ENCODE measurements at places on chromosomes 13 and 19.

GRCh38 chr13:44280456-44280855 is 93.2 kb upstream of the SERP2 start:
- no peak for DNase-seq

GRCh38 chr19:19540715-19541515 is 2.9 kb downstream of the CILP2 start:
- DNase-seq: peak; percentile 82

GRCh38 chr19:2552859-2553258 is 76.9 kb downstream of the GADD45B start:
- DNase-seq: no peak

DNA sequence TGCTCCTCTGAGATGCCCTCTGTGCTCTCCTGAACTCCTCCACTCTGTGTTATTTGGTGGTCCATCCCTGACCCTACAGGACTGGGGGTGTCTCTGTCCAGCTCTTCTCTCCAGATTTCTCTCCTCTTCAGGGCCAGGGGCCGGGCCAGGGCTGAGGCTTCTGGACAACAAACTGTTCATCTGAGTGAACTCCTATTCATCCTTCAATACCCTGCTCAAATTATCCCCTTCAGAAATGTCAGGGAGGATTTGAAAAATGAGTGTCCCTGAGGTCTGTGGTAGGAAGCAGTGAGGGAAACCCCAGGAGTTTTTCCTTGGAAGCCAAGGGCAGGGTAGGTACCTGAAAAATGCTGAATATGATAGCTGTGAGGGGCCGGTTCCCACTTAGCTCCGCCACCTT is 7.6 kb downstream of the PDE4C start:
- no peak for DNase-seq

- DNase-seq: no peak
Measured at GRCh38 chr19:2691951-2692350, 10.5 kb downstream of the GNG7 start.

DNA sequence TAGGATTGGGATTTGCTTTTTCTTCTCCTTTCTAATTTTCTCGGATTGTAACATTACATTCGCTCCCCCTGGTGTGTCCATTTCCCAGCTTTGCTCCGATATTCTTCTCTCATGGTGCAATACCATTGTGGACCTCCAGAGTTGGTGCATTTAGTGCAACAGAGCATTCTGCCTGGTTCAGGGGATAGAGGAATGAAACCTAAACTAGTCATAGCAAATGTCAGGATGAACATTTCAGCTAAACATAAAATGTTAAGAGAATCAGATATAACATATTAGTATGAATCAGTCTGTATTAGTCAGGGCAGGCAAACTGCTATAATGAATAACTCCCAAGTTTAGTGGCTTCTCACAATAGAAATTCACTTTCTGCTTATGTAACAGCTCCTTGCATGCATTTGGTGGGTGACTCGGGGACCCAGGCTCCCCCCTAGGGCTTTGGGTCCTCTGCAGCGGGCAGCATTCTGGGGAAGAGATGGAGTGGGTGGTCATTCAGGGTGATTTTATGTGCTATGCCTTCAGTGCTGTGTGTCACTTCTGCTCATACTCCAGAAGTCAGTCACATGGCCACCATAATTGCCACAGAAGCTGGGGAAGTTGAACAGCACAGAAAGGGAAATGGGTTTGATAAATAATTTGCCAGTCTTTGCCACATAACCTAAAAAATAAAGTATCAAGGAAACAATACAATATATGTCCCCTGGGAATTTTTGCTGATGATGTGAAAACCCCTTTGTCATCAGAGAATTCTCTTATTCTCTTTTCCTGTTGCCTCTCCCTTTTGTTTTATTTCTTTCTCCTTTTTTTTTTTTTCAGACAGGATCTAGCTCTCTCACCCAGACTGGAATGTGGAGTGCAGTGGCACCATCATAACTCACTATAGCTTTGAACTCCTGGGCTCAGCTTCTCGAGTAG is 111.0 kb downstream of the HSPH1 start:
- DNase-seq: no peak

DNA sequence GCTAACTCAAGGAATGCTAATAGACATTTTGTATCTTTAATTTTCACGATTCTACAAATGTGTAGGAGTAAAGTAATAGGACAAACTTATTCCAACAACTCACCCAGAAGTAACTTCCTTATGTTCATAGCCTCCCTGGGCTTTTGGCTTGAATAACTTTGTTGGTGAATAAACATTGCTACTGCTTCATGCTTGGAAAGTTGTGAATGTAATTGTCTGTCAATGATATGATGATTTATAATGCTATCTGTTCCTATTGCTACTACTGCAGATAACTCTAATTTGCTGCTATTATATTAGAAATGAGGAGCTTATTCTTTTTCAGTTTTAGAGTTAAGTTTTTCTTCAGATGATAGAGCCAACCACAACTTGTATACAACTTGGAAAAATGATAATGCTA is 307.7 kb downstream of the PCDH9 start:
- no peak for DNase-seq

- DNase-seq: no peak
Measured at GRCh38 chr13:99366075-99366987, 59.1 kb upstream of the GPR183 start.

GRCh38 chr13:49936968-49937273 is 781 bp upstream of the SPRYD7 start:
- no peak for DNase-seq

DNA sequence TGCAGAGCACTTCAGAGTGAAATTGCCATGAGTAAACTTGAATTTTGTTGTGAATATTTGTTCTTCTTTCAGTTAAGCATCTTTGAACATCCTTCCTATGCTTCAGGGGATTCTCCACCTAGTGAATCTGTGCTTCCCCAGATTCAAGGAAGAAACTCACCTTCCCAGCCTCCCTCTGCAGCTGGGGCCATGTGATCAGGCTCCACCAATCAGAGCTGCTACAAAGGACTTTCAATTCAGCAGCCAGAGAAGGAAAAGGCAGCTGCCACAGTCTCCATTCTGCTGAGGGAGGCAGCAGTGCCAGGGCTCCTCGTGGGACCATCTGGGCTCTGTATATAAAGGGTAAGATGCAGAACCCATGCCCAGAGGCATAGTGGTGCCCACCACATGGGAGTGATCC is 89.7 kb upstream of the SIAH3 start:
- no peak for DNase-seq

DNA sequence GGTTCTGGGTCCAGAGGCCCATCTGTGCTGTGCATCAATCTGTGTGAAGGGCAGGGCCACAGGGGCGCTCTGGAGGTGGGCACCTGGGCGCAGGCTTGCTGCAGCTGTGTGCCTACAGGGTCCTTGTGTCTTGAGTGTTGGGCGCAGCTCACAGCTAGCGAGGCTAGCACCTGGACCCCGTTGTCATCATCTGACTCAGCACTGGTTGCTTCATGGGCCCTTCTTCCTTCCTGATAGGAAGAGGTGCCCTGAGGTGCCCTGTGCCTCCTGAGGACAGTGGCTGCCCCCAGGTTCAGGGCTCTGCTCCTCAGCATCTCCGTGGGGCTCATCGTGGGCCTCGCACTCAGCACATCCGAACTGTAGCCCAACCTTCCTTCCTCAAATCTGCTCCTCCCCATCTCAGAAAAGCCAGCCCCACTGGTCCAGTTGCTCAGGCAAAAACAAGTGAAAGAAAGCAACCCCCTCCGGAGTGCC is 54.8 kb downstream of the GATAD2A start:
- no peak for DNase-seq

DNA sequence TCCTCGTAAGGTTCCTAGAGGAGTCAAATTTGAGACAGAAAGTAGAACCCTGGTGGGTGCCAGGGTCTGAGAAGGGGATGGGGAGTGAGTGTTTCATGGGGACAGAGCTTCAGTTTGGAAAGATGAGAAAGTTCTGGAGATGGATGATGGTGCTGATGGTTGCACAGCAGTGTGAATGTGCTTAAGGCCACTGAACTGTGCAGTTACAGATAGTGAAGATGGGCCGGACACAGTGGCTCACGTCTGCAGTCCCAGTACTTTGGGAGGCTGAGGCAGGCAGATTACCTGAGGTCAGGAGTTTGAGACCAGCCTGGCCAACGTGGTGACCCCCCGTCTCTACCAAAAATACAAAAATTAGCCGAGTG is 917 bp downstream of the SPC24 start:
- no peak for DNase-seq

- no peak for DNase-seq
Measured at GRCh38 chr13:110801044-110801443, 87.5 kb downstream of the ING1 start.

- no peak for DNase-seq
Measured at GRCh38 chr13:78022164-78022877, 103.7 kb upstream of the EDNRB start.

DNA sequence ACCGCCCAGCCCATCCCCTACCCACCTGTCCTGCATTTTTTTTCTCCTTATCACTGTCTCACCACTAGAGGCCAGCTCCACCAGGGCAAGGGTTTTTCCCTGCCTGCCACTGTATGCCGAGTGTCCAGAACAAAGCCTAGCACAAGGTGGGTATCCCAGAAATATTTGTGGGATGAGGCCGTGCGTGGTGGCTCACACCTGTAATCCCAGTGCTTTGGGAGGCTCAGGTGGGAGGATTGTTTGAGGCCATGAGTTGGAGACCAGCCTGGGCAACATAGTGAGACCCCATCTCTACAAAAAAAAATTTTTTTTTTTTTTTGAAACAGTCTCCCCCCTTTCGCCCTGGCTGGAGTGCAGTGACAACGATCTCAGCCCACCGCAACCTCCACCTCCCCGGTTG is 2.9 kb upstream of the MRI1 start:
- DNase-seq: no peak

GRCh38 chr19:42427313-42427712 is at the start of gene LIPE:
TSS of gene LIPE (minus strand) at chr19:42427388. CDS start at chr19:42427149, 239 bp downstream.
- DNase-seq: no peak

- no peak for DNase-seq
Measured at GRCh38 chr13:59963383-59963782, 200.3 kb downstream of the DIAPH3 start.

DNA sequence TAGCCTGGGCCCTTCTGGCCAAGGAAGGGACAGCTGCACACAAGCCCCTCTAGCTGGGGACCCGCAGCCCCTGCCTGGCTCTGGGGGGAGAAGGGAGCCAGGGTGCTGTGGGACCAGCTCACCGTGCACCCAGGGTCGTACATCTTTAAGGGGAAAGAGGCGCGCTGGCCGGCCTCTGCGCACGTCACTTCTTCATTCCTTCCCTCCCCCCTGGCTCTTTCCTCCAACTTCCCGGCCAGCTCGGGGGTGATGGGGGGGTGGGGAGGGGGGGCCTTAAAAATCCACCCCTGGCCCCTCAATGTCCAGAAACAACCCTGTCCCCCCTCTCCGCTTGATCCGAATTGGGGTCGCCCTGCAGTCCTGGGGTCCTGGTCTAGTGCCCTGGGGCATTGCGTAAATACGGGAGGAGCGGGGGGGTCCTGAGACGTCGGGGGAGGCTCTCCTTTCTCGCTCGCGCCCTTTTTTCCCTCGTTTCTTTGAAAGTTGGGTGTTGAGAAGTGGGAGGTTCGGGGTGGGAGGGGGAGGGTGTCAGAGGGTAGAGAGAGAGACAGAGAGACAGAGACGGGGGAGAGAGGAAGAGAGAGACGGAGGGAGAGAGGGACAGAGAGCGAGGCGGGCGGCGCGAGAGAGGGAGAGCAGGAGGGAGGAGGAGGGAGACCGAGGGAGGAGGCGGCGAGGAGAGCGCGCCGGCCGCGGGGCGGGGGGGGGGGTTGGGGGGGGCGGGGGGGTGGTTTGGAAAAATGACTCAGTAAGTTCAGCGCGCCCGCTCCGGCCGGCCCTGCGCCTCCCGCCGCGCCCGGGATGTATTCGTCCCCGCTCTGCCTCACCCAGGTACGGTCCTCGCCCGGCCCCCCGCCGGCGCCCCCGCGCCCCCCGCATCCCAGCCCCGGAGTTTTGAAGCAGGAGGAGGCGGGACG is at the start of gene NFIC:
NFIC (plus strand) TSS at position 748 of the 917 bp plus-strand sequence; CDS start at position 802, 54 bp downstream.
- DNase-seq: no peak

GRCh38 chr19:15296353-15296752 is 36.0 kb downstream of the BRD4 start:
- DNase-seq: no peak

DNA sequence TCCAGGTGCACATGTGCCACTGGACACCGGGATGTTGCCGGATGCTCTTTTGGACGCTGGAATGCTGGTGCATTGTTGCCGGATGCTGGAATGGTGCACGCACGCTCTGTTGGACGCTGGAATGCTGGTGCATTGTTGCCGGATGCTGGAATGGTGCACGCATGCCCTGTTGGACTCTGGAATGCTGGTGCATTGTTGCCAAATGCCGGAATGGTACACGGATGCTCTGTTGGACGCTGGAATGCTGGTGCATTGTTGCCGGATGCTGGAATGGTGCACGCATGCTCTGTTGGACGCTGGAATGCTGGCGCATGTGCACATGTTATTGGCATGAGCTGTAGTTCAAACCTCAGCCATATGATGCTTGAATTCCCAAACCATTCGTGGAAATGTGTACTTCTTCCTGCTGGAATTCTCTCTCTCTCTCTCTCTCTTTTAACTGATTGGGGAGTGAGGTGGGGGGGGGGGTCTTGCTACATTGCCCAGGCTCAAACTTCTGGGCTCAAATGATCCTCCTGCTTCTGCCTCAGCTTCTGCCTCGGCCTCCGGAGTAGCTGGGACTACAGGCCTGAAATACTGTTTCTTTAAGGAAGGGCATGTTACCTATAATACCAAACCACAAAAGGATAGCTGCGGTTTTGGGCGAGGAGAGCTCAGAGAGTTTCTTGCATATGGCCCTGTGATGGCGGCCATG is 1.2 kb upstream of the MCF2L start:
- DNase-seq: no peak

GRCh38 chr13:32582281-32582680 is 4.0 kb upstream of the PDS5B start:
- DNase-seq: no peak

DNA sequence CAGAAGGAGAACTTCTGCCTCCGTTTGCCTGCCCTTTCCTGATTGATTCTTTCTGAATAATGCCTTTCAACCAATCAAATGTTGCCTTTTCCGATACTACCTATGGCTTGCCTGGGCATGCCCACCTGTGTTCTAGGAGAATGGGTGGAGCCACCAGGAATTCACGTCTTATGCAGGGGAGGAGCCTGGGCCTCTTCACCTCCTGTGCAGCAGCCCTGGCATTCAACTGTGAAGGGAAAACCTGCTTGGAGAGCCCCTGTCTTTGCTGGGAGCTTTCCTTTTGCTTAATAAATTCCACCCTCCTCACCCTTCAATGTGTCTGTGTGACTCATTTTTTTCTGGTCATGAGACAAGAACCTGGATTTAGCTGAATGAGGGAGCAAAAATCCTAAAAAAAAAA is 730.7 kb downstream of the UQCRFS1 start:
- no peak for DNase-seq

DNA sequence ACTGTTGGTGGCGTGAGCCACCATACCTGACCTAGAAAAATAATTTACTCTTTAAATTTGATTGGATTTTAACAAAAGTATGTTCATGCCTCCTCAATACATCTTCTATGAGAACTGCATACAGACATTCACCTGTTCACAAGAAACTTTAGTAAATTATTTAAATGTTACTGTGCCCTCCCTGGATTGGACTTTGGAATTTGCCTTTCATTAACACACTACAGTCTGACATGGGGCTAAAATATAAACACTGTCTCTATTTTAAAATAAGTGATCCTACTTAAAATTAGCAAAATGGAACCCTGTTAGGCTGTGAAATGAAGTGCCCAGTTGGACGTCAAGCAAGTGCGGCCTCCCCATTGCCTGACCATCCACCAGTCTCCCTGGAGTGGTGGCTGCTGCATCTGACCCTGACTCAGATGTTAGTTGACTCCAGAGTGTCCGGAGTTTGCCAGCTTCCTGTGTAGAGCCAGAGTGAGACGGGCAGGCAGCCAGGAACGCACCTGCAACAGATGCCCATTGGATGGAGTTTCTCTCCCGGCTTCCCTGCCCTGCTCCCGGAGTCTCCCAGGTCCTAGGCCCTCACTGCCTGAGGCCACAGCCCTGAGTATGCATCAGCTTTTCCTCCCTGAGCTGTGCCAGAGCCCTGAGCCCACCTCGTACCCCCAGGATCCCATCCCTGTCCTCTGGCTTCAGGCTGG is 45.9 kb upstream of the ATP11A start:
- peak; percentile 26 for DNase-seq
